ENCODE measurements at places on chromosomes 1 and 21.
A peak's percentile ranks its signal among the peaks of the same experiment; 100 is the strongest.

DNA sequence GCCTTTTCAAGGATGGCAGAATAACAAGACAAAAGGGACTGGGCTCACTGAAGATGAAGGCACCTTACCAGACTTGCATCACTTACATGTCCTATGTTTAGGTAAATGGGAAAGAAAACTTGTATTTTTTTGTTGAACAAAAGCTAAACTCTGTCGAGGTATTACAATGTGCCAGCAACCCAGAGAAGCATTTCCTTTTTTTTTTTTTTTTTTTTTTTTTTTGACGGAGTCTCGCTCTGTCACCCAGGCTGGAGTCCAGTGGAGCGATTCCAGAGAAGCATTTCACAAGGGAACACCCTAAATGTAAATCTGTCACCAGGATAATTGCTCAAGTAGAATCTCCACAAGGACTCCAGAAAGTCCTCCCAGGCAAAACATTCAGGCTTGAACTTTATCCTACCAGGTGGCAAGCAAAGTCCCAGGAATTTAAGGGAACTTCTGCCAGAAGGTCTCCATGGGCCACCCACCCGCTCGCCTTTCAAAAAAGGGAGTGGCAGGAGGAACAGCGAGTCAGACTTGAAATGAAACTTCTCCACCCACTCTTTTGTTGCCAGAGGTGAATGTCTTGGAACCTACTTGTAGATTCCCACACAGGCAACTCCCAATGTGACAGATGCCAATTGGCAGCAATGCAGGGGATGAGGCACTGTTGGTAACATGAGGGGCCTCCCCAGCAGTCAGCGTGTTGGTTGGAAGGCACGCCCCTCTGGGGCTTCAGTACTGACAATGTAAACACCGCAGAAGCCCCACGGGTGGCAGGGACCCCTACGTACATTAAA is 125.0 kb downstream of the TIAM1 start:
- peak; percentile 62 for DNase-seq

DNA sequence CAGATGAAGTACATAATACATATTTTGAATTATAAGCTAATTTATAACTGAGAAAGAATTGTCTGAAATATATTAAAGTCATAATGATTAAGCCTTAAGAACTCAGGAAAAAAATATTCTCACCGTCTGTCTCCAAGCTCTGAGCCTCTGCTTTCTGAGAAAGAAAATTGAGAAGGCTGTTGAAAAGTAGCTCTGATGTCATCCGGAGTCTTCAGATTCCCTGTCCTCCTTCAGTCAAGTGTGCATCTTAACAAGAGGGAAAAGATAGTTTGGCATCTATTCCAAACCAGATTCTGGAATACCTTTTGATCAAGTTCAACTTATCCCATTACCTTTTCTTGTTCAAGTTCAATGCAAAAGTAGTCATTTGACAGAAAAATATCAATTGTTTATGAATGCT is 50.6 kb downstream of the NRIP1 start:
- DNase-seq = no peak

GRCh38 chr1:54728027-54728426 is 12.4 kb downstream of the TTC4 start:
- no peak for DNase-seq

GRCh38 chr1:175079338-175079737 is 11.7 kb downstream of the TNN start:
- DNase-seq = no peak

GRCh38 chr1:178098262-178098661 is 4.4 kb downstream of the RASAL2 start:
- DNase-seq = no peak

- no peak for DNase-seq
Measured at GRCh38 chr1:220526294-220526693, 1.6 kb upstream of the MARK1 start.

DNA sequence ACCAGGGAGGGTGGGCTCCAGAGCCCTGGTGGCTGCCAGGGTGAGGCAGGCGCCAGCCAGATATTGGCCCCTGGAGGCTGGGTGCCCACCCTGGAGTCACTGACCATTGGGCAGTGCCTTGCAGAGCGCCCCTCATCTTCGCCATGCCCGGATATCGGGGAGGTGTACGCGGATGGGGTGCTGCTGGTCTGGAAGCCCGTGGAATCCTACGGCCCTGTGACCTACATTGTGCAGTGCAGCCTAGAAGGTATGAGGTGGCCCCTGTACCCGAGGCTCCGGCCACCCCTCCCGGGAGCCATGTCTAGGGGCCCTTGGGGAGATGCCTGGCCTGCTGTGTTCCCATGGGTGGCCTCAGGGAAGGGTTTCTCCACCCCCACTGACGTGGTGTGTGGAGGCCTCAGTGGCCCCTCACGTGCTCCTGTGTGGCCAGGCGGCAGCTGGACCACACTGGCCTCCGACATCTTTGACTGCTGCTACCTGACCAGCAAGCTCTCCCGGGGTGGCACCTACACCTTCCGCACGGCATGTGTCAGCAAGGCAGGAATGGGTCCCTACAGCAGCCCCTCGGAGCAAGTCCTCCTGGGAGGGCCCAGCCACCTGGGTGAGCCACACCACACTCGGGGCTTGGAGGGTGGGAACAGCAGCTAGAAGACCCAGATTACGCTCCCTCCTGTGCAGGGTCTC is 30.9 kb downstream of the TRIM11 start:
- no peak for DNase-seq

- DNase-seq = no peak
Measured at GRCh38 chr1:181010789-181011188, 11.9 kb downstream of the STX6 start.

All from right hindlimb (tissue), 1 donor.